ENCODE measurements at places on chromosomes 1 and 21.

DNA sequence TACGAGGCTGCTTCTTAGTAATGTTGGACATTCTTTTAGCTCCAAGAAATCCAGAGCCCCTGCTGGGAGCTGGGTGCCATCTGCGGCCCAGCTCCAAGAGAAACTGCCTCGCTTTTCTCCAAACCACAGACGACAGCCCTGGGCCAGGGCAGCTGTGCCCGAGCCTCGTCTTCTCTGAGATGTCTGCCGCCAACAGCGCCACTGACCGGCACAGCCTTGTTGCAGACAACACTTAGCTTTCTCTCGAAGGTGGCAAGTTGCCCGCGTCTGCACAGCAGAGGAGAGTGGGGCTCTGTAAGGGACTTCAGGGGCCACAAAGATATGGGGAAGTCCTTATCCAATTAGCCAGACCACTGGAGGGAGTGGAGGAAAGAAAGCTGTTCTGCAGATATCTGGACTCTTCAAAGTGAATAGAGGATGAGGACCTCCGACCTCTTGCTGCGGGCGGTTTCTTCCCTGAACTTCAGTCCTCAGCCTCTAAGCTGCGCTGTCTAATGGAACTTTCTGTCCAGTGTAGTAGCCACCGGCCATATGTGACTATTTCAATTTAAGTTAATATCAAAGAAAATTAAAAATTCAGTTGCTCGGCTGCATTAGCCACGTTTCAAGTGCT, 63.9 kb upstream of the DISP3 start:
- DNase-seq: no peak

DNA sequence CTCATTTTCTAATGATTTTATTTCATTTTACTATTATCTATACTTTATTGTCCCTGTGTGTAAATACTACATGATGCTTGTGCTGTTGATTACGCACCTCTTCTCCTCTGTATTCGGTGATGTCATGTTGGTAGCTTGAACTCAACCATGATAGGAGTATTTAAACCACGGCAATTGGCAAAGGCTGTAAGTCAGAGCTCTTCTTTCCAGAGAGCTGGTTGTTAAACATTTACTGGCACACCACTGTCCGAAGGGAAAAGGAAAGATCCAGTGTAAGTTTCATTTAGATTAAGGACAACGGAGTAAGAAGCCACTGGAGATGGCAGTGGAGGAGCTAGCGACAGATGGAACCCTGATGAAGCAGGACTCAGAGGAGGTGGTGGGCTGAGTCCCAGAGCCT, 93.4 kb upstream of the KCNE2 start:
- no peak for DNase-seq

- DNase-seq: no peak
Measured at GRCh38 chr21:45258466-45258865, 29.2 kb downstream of the POFUT2 start.

DNA sequence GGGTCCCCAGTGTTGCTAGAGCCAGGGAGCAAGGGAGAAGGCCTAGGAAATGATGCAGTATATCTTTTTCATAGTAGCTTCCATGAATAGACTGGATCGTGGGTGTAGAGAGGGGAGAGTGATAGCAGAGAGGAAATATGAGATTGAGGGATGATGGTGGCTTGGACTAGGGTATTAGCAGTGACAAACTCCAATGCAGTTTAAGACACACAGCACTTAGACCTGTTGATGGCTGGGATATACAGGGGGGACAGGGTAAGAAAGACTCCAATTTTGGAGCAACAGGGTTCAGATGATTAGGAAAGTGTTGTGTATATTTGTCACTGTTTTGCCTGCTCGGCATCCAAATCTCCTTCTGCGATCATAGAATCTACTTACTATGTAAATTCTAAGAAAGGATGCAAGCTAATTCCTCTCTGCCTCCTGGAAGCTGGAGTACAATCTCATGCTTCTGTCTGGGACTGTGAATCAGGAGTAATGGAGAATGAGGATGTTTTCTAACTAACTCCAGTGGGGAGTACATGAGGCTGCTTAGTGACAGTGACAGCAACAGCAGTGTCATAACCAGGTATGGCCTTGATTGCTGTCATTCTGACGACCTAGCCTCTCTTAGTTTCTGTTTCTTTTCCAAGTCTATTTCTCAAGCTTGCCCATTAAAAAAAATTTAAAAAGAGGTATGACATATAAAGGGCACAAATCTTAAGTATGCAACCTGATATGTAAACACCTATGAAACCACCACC, 47.5 kb downstream of the SYDE2 start:
- no peak for DNase-seq

DNA sequence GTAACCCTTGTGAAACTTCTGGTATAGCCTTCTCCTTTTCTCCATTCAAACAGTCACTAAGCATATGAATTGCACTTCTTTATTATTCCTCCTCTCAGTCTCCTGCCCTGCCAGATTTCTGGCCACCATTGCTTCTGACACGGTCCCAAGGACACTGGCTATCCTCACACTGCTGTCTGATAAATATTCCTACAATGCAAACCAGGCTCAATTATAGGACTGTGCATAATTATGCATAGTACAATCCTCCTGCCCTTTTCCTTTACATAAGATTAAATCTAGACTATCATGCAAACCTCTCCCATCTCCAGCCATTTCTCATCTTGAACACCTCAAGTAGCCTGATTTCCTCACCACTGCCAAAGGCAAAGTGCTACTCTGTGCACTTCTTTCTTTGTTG, 704.3 kb upstream of the ADAMTS5 start:
- no peak for DNase-seq

GRCh38 chr1:54227891-54228310, 27.9 kb downstream of the MRPL37 start:
- no peak for DNase-seq
